Kidney epithelial cell (primary cell): ENCODE measurements at places on chromosomes 3 and 15. TPM values are rescaled to one million over a fixed set of nuclear protein-coding genes. Genes with fewer than 3 reads are reported as not detected.

- DNase-seq = no peak
Observed at GRCh38 chr15:71679223-71679792, 131.0 kb upstream of the NR2E3 start.

DNA sequence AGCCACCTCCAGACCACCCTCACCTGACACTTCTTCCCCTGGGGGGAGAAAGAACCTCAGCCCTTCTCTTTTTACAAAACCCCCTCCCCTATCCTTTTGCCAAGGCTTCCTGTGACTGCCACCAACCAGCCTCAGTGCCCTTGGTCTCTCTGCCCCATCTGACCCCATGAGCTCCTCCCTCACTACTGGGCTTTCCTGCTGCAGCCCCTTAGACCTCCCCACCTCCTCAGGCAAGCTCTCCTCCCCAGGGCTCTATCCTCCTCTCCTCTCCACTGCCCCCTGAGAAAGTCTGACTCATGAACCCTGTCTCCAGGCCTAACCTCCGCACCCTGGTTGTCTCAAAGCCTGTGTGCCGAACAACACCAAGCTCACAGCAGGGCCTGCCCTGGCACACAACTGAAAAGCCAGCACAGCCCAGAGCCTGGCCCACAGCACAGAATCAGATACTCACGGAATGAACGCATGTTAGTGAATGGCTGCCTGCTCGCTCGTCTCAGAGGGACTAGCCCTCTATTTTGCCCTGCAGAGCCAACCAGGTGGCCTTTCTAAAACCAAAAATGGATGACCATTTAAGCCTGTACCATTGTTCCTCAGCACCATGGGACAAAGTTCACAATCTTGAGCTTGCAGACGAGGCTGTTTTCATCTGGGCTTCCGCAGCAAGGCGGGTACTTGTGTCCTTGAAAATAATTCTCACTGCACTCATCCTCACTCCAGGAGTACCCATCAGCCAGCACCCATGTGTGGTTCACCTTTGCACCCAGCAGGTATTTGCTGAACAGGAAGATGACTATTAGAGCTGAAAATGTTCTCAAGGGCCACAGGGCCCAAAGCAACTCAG lies 1.7 kb downstream of the CHDH start:
- DNase-seq = no peak

DNA sequence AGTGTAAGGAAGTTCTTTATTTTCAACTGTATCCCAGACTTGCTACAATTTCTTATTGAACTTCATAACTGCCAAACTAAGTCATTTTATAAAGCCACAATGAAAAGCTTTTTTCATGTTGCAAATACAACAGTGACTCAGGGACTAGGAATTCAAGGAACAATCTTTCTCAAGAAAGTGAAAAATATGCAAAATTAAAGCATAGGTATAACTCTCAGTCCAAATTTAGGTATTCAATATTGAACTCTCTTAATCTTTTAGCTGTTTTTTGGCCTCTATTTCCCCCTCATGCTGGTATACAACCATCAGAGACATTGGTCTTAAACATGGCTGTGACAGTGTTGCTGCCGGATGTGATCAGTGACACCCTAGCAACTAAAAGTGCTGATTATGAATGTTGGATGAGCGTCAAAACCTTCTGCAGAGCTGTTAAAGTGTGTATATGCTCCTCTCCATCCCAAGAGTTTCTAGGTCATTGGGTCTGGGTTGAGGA lies 476.9 kb downstream of the ZNF385D start:
- no peak for DNase-seq

- no peak for DNase-seq
Observed at GRCh38 chr3:198079771-198080520, 119.9 kb downstream of the LMLN start.

DNA sequence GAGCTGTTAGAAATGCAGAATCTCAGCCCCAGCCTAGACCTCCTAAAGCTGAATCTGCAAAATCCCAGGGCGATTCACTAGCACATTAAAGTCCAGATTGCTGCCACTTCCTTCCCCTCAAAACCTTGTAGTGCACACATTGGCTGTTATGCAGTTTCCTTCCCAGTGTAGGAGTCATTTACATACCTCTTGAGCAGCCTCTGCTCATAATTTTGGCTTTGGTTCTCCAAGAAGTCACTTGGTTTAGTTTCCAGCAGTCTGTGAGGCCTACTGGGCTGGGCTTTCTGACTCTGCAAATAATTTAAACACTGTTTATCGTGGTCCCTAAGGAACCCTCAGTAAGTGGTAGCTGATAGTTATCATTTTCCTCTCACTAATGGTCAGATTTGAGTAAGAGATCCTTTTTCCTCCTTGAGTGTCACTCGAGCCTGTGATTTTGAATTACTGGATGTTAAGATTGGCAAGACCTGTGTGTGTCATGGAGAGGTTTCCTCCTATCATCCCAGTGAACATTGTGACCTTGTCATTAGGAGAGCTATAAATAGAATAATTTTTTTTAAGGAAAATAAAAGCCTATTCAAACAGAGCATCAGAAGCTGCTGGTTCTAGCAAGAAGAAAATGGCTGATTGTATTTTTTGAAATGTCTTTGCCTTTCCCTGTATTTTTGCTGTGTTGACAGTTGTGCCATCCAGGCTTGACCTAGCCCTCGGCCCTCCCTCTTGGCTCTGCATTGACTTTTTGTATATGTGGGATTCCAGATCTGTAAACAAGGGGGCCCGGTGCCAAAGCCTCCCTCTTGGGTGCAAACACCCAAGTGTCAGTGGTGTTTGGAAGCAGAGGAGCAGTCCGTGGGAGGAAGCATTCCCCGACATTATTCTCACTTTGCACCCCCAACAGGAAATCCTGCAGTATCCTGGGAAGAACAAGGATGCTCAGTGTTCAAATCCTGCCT lies 134.8 kb upstream of the ANKRD28 start:
- DNase-seq = no peak

DNA sequence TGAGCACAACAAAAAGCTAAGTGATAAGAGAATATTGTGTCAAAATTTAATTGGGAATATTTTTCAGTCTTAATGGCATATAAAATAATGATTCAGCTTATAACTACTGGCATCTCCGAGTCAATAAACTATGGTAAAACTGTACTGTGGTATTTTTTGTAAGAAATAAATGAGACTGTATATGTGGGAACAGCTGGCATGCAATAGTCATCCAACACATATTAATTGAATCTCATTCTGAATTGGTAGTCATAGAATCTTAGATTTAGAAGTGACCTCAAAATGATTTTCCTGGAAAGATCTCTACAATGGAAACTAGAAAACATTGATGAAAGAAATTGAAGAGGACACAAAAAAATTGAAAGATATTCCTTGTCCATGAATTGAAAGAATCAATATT lies 133.4 kb upstream of the SLC7A14 start:
- DNase-seq = no peak

DNA sequence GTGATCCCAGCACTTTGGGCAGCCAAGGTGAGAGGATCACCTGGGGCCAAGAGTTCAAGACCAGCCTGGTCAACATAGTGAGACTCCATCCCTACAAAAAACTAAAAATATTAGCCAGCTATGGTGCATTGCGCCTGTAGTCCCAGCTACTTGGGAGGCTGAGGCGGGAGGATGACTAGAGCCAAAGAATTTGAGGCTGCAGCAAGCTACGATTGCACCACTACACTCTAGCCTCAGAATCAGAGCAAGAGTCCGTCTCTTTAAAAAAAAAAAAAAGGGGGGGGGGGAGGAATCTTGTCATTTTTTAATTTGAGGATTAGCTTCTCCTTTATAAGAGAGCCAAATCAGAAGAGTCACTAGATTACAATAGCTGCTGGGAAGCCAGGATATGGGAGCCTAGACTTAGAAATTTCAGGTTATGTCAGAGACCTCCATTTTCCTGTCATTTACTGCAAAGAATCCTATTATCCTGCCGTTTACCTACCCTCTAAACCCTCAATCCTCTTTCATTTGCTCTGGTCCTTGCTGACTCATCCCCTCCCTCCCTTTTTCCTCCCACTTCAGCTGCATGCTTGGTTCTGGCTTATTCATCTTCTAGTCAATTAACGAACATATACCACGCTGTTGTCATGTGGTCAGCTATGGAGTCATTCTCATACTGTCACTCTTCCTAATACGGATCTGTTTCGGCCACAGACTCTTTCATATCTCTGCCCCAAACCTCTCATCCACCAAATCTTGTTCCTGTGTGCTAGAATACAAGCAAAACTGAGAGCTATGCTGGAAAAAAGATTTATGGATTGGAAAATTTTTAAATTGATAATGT lies 83.8 kb upstream of the PPIB start:
- peak; percentile 92 for DNase-seq

DNA sequence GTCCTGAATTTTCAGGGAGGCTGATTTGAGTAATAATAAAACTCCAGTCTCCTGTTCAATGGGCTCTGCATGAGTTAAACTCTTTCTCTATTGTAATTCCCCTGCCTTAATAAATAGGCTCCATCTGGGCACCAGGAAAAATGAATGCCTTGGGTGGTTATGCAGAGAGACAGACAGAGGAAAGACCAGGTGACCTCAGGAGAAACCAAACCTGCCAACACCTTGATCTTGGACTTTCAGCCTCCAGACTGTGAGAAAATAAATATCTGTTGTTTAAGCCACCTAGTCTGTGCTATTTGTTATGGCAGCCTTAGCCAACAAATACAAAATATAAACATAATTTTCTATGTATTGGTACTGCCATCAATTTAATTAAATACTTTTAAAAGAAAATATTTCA lies 64.8 kb upstream of the RAP2B start:
- DNase-seq = no peak

DNA sequence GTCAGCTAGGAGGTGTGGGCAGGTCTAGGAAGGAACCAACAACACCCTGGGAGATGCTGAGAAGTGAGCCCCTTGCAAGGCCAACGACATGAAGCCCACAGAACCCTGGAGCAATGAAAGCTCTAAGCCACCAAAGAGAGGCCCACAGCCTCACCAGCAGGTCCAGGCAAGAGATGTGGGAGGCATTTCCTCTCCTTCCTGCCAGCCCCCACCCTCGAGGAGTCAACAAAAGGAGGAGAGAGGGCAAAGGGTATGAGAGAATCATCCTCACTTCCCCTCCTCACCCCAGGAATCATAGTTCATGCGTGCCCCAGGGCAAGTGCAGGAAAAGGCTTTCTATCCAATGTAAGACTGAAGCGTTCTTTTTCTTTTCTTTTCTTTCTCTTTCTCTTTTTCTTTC lies 195.8 kb downstream of the SHQ1 start:
- no peak for DNase-seq

DNA sequence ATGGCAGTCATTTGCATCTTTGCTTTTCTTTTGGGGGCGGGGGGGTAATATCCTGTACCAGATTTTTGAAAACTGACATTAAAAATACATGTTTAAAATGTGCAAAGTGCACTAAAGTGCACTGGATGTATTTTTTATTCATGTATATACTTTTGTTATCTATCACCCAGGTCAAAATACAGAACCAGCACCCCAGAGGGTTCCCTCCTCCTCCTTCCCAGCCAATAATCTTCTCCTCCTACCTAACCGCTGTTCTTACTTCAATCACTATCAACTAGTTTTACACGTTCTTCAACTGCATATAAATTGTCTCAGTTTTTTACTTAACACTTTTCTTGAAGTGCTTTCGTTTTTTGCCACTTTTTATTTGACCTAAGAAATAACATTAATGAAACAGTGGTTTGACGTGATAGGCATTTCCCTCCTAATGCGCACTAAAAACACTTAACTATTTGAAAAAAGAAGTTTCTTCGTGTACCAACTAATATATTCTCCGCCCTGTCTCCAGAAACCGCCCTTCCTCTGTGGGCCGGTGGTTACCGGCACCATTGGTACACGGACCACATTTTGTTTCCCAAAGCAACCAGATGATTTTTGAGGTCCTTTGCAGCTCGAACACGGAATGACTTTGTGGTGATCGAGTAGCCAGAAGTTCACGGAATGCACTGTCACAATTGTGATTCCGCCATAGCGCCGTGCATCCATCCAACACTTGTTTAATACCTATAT lies 836 bp upstream of the AKAP13 start:
- DNase-seq = no peak

DNA sequence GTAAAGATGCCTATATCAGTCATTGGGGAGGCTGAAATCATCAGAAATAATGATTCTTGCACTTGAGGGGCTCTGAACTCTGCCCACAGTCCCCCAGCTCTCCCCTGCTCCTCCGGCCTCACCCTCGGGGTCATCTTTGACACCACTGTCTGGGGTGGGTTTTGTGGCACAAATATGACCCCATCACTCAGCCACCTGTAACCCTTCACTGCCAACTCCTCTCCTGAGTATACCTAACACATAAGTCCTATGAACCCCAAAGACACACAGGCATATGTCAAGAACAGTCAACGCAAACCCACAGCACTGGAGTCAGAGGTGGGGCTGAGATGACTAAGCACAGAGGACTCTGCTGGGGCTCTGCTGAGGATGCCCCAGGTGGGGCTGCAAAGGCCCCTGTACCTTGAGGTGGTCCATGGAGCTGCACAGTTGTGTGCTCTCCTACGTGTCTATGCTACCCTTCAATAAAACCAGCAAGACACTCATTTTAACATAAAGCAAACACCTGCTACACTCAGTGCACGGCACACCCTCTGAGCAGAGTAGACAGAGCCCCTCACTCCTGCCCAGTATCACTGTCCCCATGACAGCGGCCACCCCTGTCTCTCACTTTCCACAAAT lies 29.9 kb downstream of the SLC41A3 start:
- DNase-seq = no peak

GRCh38 chr3:52892625-52893311 lies 4.6 kb downstream of the STIMATE start:
- DNase-seq = no peak

GRCh38 chr3:72993391-72993790 lies 3.2 kb upstream of the PPP4R2 start:
- DNase-seq = no peak

DNA sequence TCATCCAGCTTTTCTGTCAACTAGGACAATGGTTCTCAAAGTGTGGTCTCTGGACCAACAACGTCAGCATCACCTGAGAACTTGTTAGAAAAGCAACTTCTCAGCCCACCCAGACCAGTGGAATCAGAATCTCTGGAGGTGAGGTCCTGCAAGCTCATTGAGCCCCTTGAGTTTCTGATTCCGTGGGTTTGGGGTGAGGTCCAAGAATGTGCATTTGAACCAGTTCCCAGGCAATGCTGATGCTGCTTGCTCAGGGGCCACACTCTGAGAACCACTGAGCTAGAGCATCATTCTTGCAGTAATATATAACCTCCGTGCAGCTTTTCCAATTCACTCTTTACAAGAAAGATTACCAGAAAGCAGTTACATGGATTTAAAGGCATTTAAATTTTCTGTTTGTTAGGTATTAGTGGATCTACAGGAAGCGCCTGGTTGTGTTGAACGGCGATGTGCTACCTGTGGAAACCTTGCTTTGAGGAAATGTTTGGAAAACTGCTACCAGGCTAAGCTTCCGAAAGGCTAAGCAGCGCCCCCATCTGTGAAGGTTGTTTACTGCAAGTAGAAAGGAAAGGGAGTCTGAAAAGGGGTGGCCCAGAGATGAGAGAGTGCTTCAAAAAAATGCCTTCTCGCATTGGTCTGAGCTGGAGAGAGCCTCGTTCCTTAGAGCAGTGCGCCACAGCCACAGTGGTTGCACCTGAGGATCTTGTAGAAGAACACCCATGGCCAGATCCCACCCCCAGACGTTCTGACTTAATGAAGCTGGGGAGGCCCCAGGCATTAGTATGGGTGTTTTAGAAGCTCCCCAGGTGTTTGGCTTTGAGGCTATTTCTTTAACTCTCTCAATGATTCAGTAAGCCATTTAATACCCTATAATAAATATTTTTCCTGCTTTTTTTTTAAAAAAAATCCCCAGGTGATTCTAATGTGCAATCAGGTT lies 50.0 kb downstream of the RLBP1 start:
- DNase-seq = no peak

The GOLGA6L10 gene
- 0.82 and 0.84 TPM in 2 replicates for total RNA-seq

The WDR76 gene
- total RNA-seq = 2.1 and 4.5 TPM in 2 replicates
